ENCODE measurements at places on chromosomes 13 and 19.
A peak's percentile ranks its signal among the peaks of the same experiment; 100 is the strongest.

DNA sequence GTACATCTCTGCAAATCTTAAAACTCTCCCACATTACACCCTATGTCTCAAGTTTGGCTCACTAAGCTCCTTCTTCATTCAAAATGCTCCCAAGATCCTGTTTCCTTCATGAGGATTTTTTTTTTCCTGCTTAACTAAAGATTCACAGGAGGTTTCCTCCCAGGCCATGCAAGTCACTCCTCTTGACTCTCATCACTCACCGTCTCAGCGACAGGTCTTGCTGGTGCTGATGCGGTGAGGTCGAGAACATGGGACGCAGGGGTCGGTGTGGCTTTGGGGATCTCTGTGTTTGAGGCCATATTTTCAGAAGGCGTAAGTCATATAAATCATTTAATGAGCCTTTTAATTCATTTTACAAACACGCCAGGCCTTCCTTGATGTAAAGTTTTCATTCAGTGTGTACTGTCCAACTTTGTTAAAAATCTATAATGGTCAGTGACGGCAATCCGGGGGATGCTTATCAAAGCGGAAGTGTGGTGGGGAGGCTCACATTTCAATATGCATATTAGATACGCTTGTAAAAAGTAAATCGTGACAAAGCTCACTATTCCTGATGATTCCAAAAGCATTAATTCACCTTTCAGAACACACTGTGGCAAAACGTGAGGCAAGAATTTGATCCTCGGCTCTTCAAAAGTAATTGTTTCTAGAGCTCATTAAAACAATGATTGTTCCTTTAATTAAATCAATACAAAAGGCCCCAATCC is 20.4 kb downstream of the EFNB2 start:
- no peak for DNase-seq

DNA sequence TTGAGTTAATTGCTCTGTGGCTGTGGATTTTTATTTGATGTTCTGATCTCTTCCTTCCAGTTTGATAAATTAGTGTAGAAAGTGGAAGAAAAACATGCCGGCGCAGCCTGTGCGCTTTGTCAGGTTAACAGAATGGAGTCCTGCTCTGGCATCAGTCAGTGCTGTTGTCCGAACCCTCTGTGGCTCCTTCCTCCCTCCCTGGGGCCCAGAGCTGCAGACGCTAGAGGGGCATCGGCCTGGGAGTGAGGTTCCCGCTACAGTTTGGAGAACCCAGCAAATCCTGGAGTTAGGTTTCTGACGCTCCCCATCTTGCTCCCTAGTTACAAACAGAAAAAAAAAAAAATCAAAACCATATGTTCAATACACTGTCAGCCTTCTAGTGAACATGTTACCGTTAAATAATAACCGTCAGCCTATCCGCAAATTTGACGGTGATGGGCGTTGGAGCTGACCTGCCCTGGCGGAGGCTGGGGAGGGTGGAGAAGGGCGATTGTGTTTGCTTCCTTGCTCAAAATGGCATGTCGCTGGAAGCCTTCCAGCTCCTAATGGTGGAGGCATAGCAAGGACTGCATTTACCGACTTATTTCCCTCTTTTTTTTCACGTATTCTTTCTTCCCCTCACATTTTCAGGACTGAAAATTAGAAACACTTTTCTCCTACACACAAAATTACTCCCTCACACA is 13.6 kb downstream of the MBNL2 start:
- DNase-seq, result no peak

- DNase-seq, result no peak
Observed at GRCh38 chr13:28615916-28616446, 42.9 kb upstream of the POMP start.

DNA sequence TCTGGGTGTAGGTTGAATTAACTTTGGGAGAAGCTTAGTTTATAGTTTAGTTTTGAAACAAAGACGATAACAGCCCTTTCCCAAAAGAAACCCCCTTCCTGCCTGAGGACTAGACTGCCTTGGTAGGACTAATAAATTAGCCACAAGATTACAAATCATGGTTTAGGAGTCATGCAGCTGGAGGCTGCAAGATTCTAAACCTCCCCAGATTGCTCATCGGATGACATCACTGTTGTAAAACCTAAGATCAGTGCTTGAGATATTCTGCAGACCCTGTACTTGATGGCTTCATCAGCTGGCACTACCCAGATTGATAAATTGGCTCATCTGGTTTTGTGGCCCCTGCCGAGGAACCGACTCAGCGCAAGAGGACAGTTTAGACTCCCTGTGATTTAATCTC is 35.9 kb upstream of the MPHOSPH8 start:
- DNase-seq, result peak; percentile 77

- no peak for DNase-seq
Observed at GRCh38 chr19:7304200-7304599, 10.0 kb upstream of the INSR start.

DNA sequence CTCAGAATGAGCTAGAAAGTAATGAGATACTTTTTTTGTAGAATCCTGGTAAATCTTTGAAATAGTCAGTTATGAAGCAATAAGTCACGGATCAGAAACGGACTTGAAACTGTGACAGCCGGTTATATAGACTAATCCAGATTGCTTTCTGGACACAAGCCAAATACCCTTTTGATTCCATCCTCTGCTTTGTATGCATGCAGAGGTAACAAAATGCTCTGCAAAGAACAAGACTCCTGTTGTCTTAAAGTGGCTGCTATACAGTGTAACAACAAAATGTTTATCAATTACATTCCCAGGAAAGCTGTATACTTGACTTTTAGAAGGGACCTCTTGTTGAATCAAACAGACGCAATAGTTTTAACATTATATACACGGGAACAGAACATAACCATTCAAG is 66.5 kb upstream of the STARD13 start:
- no peak for DNase-seq

- no peak for DNase-seq
Observed at GRCh38 chr13:20073775-20074174, 87.1 kb downstream of the GJA3 start.

DNA sequence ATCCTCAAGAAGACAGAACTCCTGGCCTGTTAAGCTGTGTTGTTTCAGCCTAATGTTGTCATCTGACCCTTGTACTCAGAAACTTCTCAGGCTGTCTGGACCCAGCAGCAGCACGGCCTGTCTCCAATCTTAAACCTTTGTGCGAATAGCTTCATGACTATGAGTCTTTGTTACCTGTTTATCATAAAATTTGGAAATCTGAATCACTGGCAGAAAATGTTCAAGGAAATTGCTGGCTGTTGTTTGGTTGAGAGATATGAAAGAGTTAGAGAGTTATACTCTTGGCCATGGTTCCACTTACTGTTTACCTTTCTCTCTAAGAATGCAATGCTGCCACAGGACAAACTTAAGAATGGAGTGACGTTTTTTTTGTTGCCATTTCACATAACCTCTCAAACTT is 59.6 kb downstream of the EFNB2 start:
- DNase-seq, result peak; percentile 62

GRCh38 chr13:74300162-74300561 is 166.0 kb upstream of the KLF12 start:
- DNase-seq, result no peak

DNA sequence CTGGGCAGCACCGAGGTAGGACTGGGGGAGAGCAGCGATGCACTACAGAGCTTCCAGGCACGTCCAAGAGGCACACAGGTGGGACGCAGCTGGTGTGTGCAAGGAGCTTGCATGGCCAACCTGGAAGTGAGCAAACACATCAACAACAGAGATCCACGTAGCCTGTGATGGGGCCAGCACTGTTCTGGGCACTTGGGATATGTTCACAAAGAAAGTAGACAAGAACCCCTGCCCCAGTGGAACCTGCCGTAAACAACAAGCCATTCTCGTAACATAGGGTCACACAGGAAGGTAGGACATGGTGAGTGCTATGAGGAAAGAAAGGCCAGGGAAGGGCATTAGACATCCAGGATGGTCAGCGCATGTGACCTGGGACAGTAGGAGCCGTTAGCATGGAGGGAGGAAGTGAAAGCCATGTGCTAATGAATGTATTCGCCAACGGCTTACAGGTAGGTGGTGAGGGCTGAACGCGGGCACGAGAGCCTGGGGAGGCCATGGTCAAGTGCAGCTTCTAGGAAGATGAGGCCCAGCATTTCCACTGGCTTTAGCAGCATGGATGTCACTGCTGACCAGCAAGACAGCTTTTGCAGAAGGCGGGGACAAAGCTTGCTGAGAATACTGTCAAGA is 105.5 kb downstream of the TEX26 start:
- no peak for DNase-seq

DNA sequence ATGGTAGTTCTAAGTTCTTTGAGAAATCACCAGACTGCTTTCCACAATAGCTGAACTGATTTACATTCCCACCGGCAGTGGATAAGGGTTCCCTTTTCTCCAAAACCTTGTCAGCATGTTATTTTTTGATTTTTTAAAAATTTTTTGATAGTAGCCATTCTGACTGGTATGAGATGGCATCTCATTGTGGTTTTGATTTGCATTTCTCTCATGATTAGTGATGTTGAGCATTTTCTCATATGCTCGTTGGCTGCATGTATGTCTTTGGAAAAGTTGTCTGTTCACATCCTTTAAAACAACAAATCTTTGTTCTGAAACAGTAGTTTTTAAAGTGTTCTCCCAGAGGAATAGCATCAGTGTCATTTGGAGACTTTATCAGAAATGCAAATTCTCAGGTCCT is 77.5 kb upstream of the POMP start:
- DNase-seq, result no peak

- no peak for DNase-seq
Observed at GRCh38 chr13:99565478-99566124, 64.3 kb downstream of the TM9SF2 start.

DNA sequence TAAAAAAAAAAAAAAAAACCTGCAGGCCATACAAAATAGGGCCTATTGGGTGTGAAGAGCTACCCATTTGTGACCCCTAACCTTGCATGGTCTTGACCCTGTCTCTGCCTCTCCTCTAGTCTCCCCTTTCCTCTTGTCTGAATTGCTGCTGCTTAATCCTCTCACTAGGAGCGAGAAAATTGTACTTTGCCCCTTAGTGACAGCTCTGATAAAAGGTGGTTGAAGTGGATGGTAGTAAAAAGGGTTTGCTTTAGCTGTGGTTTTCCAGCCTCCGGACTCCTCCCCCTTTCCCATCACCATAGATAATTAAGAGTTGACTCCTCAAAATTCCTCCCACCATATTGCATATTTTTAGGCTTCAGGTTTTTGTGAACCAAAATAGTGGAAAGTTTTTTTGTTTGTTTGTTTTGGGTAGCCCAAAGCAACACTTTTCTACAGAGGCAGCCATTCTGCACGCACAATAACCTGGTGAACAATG is 23.5 kb downstream of the ACTN4 start:
- DNase-seq, result no peak

DNA sequence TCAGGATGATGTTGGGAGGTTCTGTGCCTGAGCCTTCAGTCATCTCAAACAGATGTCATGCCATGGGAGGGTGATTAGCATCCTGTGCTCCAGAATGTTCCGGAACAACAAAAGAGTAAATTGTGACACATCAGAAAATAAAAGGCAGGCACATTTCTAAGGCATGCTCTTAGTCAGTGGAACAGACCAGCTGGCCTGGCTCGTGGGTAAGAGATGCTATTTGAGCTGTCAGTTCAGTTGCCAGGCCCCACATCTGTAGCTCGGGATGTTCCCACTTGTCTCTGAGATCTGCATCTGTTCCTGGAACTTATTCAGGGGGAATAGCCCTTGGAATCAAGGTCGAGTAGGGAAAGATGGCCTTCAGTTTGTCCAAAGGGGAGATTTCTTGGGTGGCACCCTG is 26.0 kb downstream of the OLFM4 start:
- DNase-seq, result no peak

GRCh38 chr19:35134601-35135242 is at the start of gene LGI4:
Gene LGI4 (minus strand): TSS chr19:35135059. CDS start chr19:35134680, 379 bp downstream.
- DNase-seq, result no peak

DNA sequence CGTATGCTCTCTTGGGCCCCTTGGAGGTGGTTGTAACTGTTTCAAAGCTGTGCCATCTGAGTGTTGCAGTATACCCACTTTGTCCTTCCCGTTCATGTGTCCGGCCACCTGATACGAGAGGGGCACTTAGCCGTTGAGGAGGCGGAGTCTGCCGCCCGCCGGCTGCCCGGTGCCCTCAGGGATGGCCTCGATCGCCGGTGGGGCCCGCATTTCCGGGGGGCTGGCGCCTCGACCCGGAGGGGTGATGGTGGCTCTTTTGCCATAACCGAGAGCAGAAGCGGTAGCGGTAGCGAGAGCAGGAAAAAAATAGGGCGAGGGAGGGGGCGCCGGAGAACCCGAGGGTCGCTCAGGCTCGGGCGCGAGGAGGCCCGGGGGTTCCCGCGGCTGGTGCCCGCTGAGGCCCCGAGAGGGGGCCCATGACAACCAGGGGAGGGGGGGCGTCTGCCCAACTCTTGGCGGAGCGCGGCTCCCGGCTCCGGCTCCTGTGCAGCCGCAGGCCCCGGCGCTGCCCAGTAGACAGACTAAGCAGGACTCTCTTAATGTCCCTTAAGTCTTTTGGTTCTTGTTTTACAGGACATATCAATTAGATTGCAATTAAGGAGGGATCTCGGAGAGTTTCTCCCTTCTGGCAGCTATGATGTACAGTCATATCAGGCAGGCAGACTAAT is 342.7 kb upstream of the SGCG start:
- peak; percentile 32 for DNase-seq

DNA sequence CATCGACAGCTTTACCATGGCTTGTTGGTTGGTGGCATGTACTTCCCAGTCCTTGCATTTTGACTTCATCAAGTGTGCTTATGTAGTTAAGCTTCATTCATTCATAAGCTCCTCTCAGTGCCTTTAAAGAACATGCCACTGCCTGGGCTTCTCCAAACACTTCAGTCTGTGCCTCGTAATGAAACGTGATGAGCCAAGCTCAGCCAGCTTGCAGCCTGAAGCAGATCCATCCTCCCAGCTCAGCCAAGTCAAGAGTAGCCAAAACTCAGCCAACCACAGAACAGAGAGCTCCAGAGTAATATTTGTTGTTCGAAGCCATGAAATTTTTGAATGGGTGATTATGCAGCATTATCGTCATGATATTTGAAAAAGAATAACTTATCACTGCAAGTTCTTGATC is 989.7 kb downstream of the EFNB2 start:
- DNase-seq, result no peak

DNA sequence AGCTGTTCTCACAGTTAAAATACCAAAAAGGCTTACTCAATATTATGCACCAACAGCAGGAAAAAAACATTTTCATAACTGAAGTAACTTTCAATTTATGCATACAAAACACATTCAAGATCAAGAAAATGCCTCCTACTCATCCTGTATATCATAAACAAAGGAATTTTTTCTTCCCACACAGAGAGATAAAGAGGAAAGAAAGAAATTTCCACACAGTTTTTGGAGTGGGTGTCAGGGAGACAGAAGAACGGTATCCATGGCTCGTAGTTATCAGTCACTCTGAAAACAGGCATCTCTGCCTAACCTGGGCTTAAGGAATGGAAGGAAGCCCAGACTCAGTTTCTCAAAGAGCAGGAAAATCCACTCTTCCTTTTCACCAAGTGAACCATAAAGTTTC is 92.4 kb upstream of the SIAH3 start:
- DNase-seq, result no peak

- no peak for DNase-seq
Observed at GRCh38 chr13:44762911-44763310, 186.8 kb upstream of the TSC22D1 start.

- no peak for DNase-seq
Observed at GRCh38 chr13:83839146-83839545, 43.1 kb downstream of the SLITRK1 start.

All from bronchial epithelial cell (primary cell).